ENCODE measurements at places on chromosomes 4 and X. TPM values are rescaled to one million over a fixed set of nuclear protein-coding genes. Genes with fewer than 3 reads are reported as not detected.

Gene OPRPN
- not detected for total RNA-seq

Gene NEIL3
- 0.35 TPM for total RNA-seq

- DNase-seq: no peak
These were observed 139.7 kb upstream of the MAMLD1 start for GRCh38 chrX:150223176-150224015.

DNA sequence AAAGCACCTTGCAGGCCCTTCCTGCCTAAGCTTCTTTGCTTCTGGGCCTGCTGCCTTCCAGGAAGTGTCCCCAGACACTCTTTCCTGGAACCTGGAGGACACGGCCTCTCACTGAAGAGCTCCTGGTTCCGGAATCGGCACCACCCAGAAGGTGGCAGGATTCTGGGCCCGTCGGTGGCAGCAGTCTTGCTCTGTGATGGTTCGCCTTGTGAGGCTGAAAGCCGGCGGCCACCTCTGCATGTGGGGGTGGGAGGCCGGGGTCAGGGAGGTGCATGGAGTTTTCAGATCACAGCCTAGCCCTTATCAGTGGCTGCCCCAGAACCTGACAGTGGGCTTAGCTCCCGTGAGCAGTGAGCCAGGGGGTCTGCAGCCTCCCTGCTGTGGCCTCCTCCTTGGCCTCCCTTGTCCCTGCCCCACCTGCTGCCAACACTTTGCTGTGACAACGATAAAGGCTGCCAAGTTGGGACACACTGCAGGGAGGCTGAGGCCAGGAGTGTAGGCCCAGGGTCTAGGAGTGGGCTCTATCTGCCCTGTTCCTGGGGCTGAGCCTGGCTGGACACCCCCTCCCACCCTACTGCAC, 30.8 kb upstream of the GPR78 start:
- no peak for DNase-seq

GRCh38 chr4:47801481-47802002, 36.3 kb downstream of the CORIN start:
- no peak for DNase-seq
